ENCODE measurements at places on chromosomes 13 and 19.

DNA sequence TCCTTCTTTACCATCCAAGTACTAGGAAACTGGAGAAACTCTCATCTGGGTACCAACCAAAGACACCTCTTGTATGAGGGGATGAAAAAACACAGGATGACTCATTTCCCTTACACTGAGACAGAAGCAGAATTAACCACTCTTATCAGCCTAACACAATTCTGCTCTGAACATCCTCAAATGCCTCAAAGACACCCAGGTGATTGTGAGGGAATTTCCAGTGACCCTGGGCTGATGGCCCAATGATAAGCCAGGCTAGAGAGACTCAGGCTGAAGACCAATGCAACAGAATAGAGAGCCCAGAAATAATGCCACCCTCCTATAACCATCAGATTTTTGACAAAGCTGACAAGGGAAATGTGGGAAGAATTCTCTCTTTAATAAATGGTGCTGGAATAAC, 7.0 kb downstream of the ZNF737 start:
- no peaks in the 10 kb centered on the region for H3K27me3 ChIP-seq
- peaks cover 74% of the 10 kb centered on the region for H3K36me3 ChIP-seq
- peak overlapping the region; percentile 76 for H3K27ac ChIP-seq
- DNase-seq: peak; percentile 65

- DNase-seq: no peak
- no peaks in the 10 kb centered on the region for H3K27me3 ChIP-seq
- H3K4me1 ChIP-seq: peaks cover 30% of the 10 kb centered on the region
- no peaks in the 10 kb centered on the region for H3K36me3 ChIP-seq
- peak overlapping the region; percentile 93 for H3K27ac ChIP-seq
These were observed 11.1 kb downstream of the CAPN12 start for GRCh38 chr19:38733241-38733492.

GRCh38 chr13:51532736-51533197, 51.5 kb upstream of the WDFY2 start:
- peak overlapping the region; percentile 79 for H3K27ac ChIP-seq
- H3K27me3 ChIP-seq: no peaks in the 10 kb centered on the region
- peaks cover 32% of the 10 kb centered on the region for H3K36me3 ChIP-seq
- DNase-seq: peak; percentile 62
- peak overlapping the region; percentile 84 for H3K4me3 ChIP-seq

DNA sequence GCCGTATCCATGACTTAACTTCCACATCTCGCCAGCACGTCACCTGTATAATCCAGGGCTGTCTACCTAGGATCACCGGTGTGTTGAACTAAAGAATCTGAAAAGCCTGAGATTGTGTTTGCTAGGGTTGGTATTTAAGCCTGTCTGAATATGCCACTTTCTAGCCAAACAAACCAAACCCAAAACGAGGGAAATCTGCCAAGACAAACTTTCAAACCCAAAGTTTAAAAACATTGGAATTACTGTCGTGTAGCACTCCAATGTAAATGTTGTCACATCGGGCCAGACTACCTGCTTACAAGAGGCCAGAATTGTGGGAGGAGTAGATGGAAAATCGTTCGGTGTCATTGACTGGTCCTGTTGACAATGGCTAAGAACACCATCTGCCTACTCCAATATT, 747.8 kb downstream of the EFNB2 start:
- no peak overlapping the region for H3K4me3 ChIP-seq
- no peak for DNase-seq
- H3K4me1 ChIP-seq: no peaks in the 10 kb centered on the region
- no peaks in the 10 kb centered on the region for H3K27me3 ChIP-seq

GRCh38 chr19:20912973-20913372, 10.1 kb upstream of the ZNF85 start:
- H3K27me3 ChIP-seq: peaks cover 57% of the 10 kb centered on the region
- H3K27ac ChIP-seq: no peak overlapping the region
- H3K4me1 ChIP-seq: peaks cover 38% of the 10 kb centered on the region
- no peak overlapping the region for H3K4me3 ChIP-seq
- DNase-seq: no peak

GRCh38 chr13:75514080-75514995, 23.3 kb downstream of the COMMD6 start:
- H3K4me3 ChIP-seq: no peak overlapping the region
- H3K4me1 ChIP-seq: peaks cover 6% of the 10 kb centered on the region
- no peak overlapping the region for H3K27ac ChIP-seq
- no peaks in the 10 kb centered on the region for H3K36me3 ChIP-seq
- peaks cover 8% of the 10 kb centered on the region for H3K27me3 ChIP-seq
- DNase-seq: no peak

DNA sequence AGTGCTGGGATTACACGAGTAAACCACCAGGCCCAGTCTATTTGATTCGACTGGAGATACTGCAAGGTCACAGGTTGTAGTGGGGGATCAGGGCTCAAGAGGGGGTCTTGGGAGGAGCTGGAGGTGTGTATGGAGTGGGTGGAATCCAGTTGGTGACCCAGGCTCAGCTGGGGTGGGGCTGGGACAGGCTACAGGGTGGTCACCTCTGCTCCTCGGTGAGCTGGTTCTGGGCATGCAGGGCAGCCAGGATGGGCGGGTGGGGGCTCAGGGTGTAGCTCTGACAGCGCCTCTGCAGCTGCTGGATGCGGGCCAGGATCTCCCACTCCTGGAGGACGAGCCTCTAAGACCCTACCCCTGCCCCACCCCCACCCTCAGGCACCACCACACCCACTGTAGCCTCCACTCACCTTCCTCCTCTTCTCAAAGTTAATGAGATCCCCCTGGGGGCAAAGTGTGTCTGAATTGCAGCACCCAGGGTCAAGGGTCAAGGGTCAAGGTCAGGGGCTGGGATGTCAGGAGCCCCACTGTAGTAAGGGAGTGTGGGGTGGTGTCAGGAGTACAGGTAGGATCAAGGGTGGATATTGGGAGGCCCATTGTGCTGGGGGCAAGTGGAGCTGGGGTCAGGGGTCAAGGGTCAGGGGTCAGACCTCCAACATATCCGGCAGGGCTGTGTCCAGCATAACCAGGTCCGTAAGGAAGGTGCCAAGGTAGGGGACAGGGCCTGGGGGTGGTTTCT, 17.1 kb downstream of the RGL3 start:
- no peaks in the 10 kb centered on the region for H3K27me3 ChIP-seq
- no peaks in the 10 kb centered on the region for H3K36me3 ChIP-seq
- H3K4me1 ChIP-seq: no peaks in the 10 kb centered on the region

DNA sequence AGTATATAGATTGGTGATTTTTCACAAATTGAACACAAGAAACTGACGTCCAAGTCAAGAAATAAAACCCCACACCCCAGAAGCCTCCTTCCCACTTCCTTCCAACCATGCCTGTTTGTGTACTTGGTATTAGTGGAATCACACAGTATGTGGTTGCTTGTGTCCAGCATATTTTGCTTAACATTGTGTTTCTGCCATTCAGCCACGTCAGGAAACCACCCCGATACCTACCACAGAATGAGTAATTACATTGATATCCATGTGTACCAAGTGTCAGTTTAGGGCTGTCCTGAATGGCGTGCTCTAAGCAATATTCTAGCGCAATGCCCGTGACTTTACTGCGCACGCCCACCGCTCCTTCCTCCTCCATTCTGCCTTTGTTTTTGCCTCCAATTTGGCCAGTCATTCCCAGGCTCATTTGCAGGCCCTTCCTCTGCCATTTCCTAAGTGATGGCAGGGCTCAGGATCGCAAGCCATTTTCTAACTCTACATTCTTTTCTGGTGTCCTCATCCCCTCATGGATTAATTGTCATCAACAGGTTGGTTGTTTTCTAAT, 25.9 kb upstream of the MPHOSPH8 start:
- H3K4me3 ChIP-seq: no peak overlapping the region
- no peak for DNase-seq
- H3K4me1 ChIP-seq: no peaks in the 10 kb centered on the region
- no peak overlapping the region for H3K27ac ChIP-seq
- peaks cover 9% of the 10 kb centered on the region for H3K36me3 ChIP-seq

DNA sequence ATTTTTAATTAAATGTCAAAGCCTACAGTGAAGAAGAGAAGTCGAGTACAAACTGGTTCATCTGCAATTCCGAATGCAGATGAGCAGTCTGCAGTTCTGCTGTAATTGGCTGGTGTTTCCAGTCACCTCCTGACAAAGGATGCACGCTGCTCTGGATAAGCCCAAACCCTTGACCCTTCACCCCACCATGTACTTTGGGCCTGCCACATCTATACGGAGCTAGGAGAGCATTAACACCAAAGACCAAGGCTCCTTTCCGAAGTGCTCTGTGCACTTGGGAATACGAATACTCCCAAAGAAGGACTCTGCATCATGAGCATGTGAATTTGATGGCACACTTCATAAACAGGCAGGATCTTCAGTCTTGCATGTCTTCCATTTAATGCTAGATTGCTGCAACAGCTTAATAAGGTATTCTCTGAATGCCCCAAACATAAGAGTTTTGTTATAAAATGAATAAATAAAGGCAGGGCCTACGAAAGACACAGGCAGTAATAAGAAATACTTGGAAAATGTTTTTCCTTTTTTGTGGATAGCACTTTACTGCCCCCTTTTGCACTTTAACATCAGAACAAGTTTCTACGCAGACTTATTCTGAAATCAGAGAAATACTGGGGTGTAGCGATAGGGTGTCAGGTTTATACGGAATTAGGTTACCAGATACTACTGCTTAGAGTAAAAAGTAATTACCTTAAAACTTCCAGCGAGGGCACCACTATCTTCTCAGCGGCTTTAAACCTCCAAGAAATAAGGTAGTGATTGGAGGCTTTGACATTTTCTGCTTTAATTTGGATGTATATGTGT, 15.0 kb downstream of the EFNB2 start:
- H3K27me3 ChIP-seq: peaks cover 19% of the 10 kb centered on the region
- no peak overlapping the region for H3K27ac ChIP-seq
- H3K4me3 ChIP-seq: no peak overlapping the region
- no peak for DNase-seq
- H3K36me3 ChIP-seq: no peaks in the 10 kb centered on the region

- DNase-seq: no peak
- peaks cover 56% of the 10 kb centered on the region for H3K4me1 ChIP-seq
- H3K4me3 ChIP-seq: peak overlapping the region; percentile 97
- peak overlapping the region; percentile 55 for H3K27ac ChIP-seq
These were observed 2.0 kb downstream of the PLAUR start for GRCh38 chr19:43667876-43668405.

GRCh38 chr13:64289702-64290101, 2874.1 kb upstream of the PCDH20 start:
- H3K4me3 ChIP-seq: no peak overlapping the region
- H3K4me1 ChIP-seq: no peaks in the 10 kb centered on the region
- no peaks in the 10 kb centered on the region for H3K27me3 ChIP-seq
- no peak overlapping the region for H3K27ac ChIP-seq

- H3K4me3 ChIP-seq: no peak overlapping the region
- H3K36me3 ChIP-seq: no peaks in the 10 kb centered on the region
- peak overlapping the region; percentile 8 for H3K27ac ChIP-seq
- no peak for DNase-seq
- no peaks in the 10 kb centered on the region for H3K27me3 ChIP-seq
- H3K4me1 ChIP-seq: peaks cover 22% of the 10 kb centered on the region
These were observed 13.3 kb downstream of the NDUFB7 start for GRCh38 chr19:14558370-14559066.

GRCh38 chr19:4278419-4279266, at the start of gene SHD:
Gene SHD, plus strand, starts transcription at chr19:4279266. Its CDS starts 798 bp downstream, at chr19:4280064.
- no peaks in the 10 kb centered on the region for H3K36me3 ChIP-seq
- H3K27ac ChIP-seq: no peak within 1 kb of the TSS
- no peaks in the 10 kb centered on the region for H3K4me1 ChIP-seq

GRCh38 chr13:44364345-44365000, 9.2 kb upstream of the SERP2 start:
- H3K27ac ChIP-seq: no peak overlapping the region
- no peak overlapping the region for H3K4me3 ChIP-seq
- no peaks in the 10 kb centered on the region for H3K36me3 ChIP-seq
- peaks cover 7% of the 10 kb centered on the region for H3K27me3 ChIP-seq
- DNase-seq: no peak

- DNase-seq: no peak
- H3K27ac ChIP-seq: no peak within 1 kb of the TSS
- no peak within 1 kb of the TSS for H3K4me3 ChIP-seq
- H3K4me1 ChIP-seq: peaks cover 7% of the 10 kb centered on the region
- H3K27me3 ChIP-seq: peaks cover 53% of the 10 kb centered on the region
These were observed at the start of gene NTF4 for GRCh38 chr19:49064768-49065611. Gene NTF4, minus strand, starts transcription at chr19:49064818. Its CDS starts 2,821 bp downstream, at chr19:49061997.

- no peak for DNase-seq
- no peaks in the 10 kb centered on the region for H3K36me3 ChIP-seq
- no peak overlapping the region for H3K4me3 ChIP-seq
These were observed 203.2 kb downstream of the FGF14 start for GRCh38 chr13:102198418-102199311.

- no peaks in the 10 kb centered on the region for H3K27me3 ChIP-seq
- no peaks in the 10 kb centered on the region for H3K36me3 ChIP-seq
- H3K4me1 ChIP-seq: no peaks in the 10 kb centered on the region
These were observed 61.3 kb downstream of the DCLK1 start for GRCh38 chr13:36069881-36070366.

DNA sequence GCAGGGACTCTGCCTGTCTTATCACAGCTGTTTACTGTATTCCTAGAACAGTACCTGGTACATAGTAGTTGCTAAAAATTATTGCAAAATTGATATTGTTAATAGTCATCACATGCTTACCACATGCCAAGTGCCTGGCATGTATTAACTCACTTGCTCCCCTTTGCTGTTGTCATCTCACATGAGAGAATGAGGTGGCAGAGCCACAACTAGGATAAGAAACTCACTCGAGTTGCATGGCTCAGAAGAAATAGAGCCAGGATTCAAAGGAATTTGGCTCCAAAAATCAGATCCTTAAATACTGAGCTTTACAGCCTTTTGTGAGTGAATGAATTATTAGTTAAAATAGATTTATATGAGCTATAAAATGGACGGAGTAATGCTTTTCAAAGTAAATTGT, 42.6 kb downstream of the B3GLCT start:
- no peaks in the 10 kb centered on the region for H3K27me3 ChIP-seq
- no peaks in the 10 kb centered on the region for H3K4me1 ChIP-seq
- no peak for DNase-seq
- H3K36me3 ChIP-seq: no peaks in the 10 kb centered on the region
- H3K27ac ChIP-seq: no peak overlapping the region
- no peak overlapping the region for H3K4me3 ChIP-seq

DNA sequence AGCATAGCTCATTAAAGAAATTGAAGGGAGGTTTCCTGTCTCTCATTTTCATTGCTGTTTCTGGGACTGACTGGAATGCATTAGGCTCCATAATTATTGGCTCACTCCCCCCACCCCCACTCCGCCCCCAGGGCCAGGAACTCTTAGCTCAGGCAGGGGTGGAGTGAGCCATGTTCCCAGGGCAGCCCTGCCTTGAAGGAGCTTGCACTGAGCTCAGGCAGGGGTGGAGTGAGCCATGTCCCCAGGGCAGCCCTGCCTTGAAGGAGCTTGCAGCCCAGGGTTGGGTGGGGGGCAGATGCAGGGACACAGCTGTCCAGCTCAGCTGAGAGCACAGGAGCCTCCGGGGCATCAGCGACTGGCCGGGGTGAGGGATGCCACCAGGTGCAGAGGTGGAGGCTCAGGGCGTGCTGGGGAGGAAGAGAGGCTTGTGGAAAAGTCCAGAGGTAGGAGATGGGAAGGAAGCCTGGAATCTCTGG, 39.1 kb upstream of the TFDP1 start:
- no peaks in the 10 kb centered on the region for H3K36me3 ChIP-seq
- H3K27ac ChIP-seq: no peak overlapping the region
- H3K4me1 ChIP-seq: peaks cover 10% of the 10 kb centered on the region

Measured in natural killer cell treated with Interleukin-12 subunit alpha and Interleukin-12 subunit beta and Interleukin-15 and Interleukin-18, amount 100 ng/mL, for 72 hours (primary cell).